ENCODE measurements at places on chromosomes 7 and 10.

GRCh38 chr7:116724560-116725231 lies 52.7 kb downstream of the MET start:
- DNase-seq, result no peak

GRCh38 chr10:125882596-125882995 lies 1.5 kb upstream of the DHX32 start:
- no peak for DNase-seq

DNA sequence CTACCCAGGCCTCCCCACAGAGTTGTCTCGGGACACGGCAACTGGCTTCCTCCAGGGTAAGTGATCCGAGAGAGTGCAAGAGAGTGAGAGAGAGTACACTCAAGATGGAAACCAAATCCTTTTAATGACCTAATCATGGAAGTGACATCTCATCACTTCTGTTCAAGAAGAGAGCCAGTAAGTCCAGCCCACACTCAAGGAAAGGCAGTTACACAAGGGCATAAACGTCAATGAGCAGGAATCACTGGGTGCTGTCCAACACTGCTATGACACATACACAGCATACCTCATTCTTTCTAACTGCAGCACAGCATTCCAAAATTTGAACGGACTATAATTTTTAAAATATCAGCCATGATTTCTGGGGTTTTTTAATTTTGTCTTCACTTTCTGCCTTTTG lies 29.3 kb upstream of the OSBPL3 start:
- DNase-seq, result no peak

DNA sequence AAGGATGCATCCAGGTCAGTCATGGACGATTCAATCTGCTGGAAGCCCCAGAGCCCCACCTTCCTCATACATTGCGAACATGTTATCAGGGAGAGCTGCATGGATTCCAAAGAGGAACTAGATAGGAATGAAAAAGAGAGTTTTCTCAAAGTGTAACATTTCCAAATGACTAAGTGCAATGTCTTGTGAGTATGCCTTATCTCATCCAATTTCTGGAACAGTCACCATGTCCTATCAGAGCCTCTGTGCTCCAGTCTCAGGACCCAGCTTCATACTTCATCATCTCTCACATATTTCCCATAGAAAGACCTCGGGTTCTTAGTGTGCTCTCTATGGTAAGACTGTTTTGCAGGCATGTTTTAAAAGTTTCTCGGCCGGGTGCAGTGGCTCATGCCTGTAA lies 26.8 kb downstream of the ZC3HC1 start:
- DNase-seq, result no peak

DNA sequence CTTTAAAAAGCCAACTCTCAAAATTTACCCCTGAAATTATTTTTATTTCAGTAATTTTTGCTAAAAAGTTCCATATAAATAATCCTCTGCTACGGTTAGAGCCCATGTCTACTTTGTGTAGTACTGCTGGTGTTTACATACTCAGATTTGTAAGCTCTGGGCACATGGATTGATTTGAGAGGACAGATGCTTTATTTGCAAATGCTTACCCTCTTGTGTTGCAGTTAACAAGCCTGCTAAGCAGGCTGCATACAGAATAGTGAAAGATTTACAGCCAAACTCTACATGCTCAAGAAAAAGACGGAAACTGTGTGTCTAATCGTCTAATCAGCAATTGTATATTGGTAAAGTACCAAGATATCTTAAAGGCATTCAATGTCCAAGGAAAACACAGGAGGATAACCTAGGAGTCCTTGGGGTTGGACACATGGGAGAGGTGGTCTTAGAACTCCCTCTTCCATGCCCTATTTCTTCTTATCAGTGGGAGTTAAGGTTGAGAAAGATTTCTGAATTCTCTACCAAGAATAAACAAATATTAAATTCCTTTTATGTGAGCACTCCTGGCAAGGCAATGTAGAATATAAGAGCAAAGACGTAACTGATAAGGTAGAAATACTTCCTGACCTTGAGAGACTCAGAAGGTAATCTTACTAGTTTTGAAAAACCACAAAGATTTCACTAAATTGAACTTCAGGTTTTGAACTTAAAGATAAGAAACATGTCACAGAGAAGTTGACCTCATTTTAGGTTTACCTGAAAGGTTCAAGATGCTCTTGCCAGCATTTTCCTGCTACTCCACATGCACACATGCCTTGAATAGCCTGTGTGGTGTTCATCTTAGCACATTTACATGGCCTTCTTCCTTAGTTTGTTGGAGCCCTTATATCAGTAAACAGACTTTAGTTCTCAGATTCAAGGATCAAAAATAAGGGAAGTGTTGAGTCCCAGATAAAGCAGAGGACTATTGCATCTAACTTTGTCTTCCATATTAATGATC lies 1216.5 kb downstream of the SORCS3 start:
- DNase-seq, result no peak

GRCh38 chr7:78370936-78371335 lies 572.4 kb downstream of the PHTF2 start:
- DNase-seq, result no peak

GRCh38 chr7:99784007-99784406 lies at the start of gene CYP3A4:
Gene CYP3A4, minus strand, starts transcription at chr7:99784184. Its CDS starts 103 bp downstream, at chr7:99784081.
- no peak for DNase-seq

DNA sequence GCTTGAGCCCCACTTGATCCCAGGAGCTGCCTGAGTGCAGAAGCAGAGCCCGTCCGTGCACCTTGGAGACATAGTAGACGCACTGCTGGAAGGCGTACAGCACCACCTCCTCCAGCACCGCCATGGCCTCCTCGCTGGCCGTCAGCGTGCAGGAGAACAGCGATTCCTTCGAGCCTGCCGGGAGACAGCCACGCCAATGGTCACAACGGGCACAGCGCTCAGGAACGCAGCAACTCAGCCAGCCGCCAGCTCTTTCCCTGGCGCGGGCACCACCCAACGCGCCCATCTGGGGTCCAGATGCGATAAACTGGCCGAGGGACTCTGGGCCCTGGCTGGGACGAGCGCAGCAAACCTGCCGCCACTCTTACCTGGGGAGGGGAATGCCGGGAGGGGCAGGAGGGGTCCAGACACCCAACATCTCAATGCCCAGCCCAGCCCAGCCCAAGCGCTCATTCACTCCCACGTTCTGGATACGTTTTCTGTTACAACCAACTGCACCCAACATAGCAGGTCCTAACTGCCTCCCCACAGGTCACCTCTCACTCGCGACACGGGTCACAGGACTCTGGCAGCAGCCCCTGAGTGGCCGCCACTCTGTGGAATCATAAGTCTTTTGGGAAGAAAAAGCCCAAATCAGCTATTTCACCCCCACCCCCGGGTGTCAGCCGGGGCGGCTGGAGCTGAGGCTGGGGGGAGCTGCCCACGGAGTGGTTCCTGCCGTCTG lies 41.9 kb downstream of the AP5Z1 start:
- no peak for DNase-seq

DNA sequence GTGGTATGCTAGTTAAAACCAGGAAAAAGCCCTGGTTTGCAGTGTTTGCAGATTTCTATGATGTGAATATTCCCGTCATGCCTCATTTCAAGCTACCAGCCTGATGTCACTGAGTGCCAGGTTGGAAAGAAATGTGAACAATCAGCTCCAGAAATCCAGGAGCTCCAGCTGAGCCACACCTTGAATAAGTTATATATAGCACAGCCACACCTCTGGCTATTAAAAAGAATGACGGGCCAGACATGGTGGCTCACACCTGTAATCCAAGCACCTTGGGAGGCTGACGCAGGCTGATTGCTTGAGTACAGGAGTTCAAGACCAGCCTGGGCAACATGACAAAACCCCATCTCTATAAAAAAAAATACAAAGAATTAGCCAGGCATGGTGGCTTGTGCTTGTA lies 18.7 kb upstream of the SLF2 start:
- no peak for DNase-seq

GRCh38 chr7:2497500-2498336 lies 21.5 kb upstream of the GRIFIN start:
- DNase-seq, result peak; percentile 38

- no peak for DNase-seq
Observed at GRCh38 chr7:115435178-115435577, 513.3 kb downstream of the MDFIC start.

DNA sequence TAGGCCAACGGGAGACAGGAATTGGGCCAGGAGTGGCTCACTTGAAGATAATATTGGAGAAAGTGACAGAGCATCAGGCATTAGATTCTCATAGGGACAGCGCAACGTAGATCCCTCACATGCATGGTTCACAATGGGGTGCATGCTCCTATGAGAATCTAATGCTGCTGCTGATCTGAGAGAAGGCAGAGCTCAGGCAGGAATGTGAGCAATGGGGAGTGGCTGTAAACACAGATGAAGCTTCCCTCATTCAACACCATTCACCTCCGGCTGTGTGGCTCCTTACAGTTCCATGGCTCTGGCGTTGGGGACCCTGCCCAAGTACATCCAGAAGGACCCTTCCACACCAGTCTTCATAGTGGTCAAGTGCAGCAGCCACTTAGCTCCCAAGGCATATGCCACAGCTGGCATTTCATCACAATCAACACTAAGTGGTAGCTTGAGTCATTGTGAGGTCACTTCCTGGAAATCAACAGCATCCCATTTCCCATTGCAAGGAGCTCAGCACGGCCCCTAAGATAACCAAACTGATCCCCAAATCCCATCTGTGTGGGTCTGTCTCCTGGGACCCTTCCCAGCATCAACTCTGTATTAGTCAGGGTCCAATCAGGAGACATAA lies 174.5 kb downstream of the TPST1 start:
- no peak for DNase-seq

DNA sequence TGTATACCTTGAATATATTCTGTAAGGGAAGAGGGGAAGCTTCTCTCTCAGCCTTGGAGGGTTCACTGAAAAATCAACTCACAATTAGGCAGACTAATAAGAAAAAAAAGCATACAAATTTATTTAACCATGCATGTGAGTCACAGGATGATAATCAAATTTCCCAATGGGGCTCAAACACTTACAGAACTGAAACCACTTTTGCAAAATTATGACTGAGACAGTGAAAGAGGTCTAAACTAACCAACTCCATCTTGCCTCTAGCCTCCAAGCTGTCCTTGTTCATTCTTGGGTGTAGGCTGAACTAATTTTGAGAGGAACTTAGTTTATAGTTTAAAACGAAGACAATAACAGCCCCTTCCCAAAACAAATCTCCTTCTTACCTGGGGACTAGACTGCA lies 618.3 kb upstream of the AUTS2 start:
- no peak for DNase-seq

- peak; percentile 80 for DNase-seq
Observed at GRCh38 chr7:22488643-22489462, 11.1 kb downstream of the STEAP1B start.

- no peak for DNase-seq
Observed at GRCh38 chr10:54525816-54526215, 275.2 kb downstream of the PCDH15 start.

DNA sequence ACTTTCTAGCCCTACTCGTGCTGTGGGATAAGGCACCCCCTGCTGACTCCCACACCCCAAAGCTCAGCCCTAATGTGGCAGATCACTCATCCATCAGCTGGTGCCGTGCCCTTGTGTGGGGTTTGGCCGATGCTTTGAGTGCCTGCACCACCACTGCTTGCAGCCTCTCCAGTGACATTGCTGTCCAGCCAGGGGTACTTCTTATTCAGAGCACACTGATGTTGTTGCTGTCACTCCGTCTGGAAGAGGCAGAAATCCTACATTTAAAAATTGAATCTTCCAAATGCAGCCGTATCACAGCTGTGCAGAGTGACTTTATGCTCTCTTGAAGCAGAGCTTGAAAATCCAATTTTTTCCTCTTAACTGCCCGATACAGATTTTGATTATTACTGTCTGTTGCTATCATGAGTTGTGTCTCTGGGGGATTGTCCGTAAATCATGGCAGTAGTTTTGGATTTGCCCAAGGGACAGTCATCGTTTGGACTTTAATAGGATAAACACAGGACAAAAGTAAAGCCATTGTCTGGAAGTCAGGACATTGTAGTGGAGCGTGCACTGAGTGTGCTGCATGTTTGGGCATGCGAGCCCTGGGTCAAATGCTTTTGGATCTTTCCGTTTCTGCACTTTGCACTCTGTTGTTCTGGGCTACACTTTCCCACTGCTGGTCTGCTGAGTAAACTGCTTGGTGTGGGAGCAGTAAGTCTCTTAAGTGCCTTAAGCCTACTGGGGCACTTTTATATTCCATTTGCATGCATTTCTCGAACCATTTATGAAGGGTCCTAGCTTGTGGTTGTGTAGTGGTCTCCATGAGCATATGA lies 128.2 kb downstream of the DOCK1 start:
- DNase-seq, result no peak

- DNase-seq, result peak; percentile 20
Observed at GRCh38 chr7:128456255-128456725, 612 bp downstream of the HILPDA start.

DNA sequence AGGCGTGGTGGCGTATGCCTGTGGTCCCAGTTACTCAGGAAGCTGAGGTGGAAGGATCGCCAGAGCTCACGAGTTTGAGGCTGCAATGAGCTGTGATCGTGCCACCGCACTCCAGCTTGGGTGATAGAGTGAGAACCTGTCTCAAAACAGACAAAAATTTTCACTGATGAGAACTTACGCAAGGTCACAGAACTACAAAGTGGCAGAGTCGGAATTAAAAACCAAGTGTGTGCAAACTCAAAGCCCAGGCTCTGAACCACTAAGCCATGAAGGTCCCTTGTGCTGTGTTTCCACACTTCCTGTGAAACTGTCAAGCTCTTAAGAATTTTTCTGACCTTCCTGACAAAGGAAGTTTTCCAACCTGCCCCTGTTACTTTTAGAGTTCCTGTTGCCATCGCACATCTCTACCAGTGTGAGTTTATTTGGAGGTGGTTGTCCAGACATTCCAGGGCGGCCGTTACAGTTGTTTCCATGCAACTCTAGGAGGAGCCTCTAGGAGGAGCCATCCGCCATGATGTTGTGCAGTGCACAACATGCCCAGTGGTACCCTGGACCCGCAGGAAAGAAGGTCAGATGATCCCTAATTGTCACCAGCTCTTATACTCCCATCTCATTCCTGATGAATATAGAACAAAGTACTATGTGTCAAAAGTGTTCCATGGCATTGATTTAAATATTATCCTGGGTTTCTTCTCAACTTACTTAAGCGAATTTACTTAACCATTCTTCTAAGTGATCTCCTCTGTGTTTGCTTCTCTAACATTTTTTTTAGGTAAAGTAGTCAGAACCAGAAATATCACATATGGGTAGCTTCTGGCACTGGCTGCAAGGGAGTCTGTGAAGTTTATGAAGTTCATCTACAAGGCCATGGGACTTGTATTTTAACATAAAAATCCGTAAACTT lies 49.0 kb upstream of the LYZL1 start:
- DNase-seq, result peak; percentile 55

DNA sequence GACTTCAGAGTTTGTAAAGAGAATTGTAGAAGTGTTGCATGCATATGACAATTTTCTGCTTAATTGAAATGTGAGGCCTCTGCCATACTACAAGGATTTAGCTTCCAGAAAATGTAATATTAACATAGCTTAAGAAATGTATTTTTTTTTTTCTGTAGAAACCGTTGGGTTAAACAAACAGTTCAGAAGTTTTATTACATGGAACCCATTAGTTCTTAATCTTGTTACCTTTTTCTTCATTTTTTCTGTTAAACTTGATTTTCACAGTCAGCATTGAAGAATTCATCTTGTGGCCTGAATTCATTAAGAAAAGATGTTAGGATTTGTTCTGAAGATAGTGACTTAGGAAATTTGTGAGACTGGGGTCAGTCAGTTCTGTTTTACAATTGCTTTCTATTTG lies 4.9 kb downstream of the PTEN start:
- DNase-seq, result no peak
